ENCODE measurements at places on chromosomes 12 and 14.

GRCh38 chr12:105041186-105041585 lies 43.1 kb downstream of the ALDH1L2 start:
- no peak for DNase-seq

- no peak for DNase-seq
These were observed 440.4 kb downstream of the ADAMTS20 start for GRCh38 chr12:43111608-43112007.

DNA sequence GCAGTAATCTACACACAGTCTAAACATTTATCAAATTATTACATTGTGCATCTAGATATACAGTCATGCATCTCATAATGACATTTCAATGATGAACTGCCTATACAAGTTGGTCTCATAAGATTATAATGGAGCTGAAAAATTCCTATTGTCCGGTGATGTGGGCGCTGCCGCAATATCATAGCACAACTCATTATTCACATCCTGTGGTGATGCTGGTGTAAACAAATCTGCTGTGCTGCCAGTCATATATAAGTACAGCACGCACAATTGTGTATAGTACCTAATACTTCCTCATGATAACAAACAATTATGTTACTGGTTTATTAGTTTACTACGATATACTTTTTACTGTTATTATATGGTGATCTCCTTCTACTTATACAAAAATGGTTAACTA lies 768.8 kb upstream of the NOVA1 start:
- DNase-seq: no peak

GRCh38 chr12:113473400-113473799 lies 1.7 kb upstream of the LHX5 start:
- DNase-seq: no peak

DNA sequence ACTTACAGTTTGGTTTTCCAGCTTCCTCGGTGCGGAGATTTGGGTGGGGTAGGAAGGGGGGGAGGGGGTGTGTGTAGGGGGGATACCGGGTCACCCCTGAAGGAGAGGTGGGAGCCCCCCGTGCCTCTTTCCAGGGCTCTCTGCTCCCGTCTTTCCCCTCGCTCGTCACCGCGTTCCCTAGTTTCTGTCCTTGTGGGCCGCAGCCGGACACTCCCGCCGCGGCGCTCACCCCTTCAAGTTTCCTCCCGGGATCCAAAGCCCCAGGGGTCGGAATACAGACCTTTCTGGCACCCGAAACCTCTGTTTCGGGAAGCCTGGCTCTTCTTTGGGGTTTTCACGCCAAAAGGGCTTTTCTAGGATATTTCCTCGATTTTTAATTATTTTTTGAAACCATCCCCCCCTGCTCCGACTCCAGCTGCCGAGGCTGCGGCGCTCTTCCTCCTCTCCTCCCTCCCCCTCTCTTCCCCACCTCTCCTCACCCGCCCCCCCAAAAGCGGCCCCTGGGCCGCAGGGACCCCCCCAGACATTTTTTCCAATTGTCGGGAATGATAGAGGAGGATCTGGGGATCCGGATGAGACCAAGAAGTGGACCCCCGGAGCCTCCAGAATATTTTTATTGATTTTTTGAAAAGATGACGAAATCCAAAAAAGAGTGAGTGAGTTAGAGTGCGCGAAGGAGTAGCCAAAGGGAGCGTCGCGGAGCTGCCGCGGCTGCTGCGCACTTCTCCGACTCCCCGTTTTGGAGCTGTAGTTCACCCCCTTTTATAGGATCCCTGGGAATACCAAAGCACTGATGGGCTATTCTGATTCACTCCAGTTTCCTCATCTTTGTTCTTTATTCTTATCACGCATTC lies 1.7 kb downstream of the CCND2 start:
- DNase-seq: no peak

DNA sequence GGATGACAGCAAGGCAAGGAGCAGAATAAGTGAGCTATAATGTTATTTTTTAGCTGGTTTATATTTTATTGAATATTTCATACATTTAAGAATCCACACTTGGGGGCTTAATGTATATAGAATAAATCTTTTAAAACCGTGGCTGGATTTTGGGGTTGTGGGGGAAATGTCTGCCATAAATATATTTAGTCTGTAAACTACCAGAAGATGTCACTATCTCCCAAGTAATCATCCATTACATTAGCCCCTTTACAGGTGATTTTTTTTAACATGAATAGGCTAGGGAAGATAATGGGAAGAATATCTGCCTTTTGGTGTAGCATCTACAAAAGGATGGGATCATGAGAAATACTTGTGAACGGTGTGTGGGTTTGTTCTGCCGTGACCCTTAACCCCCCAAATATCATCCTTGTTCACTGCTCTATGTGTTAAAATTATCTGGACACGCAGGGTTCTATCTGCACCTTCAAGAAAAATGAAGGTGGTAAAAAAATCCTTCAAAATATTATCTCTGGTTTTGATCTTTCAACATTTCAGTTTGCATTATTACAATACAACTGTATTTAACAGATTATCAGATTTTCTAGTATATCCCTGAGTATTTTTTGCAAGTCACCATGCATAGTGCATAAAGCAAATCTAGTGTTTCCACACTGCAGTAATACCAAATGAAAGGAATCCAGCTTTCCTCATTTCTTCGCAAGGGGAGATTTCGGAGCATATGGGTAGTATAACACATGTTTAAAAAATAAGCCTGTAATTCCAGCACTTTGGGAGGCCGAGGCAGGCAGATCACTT lies 8.0 kb upstream of the SLC17A8 start:
- DNase-seq: no peak

DNA sequence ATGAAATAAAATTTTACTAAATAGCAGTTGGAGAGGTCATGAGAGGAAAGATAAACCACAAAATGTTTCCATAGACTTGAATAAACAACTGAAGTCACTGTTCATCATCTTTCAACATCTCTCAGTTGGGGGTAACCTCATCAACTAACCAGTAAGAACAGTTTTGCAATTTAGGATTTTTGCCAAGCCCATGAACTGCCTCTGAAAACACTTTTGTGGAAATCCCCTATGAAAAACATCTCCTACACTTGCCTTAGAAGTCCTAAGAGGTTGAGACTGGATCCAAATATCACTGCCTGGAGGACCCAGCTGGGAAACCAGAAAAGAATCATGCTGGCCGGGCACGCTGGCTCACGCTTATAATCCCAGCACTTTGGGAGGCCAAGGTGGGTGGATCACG lies 273.1 kb downstream of the C12orf50 start:
- DNase-seq: no peak

- no peak for DNase-seq
These were observed 380.8 kb downstream of the ALG10 start for GRCh38 chr12:34402899-34403705.

- no peak for DNase-seq
These were observed 25.8 kb downstream of the ACADS start for GRCh38 chr12:120751389-120751788.

Data from GM04503 (cell line).